ENCODE measurements at places on chromosomes 12 and 14.

GRCh38 chr14:29895591-29896083 is 32.0 kb downstream of the PRKD1 start:
- DNase-seq, result no peak

DNA sequence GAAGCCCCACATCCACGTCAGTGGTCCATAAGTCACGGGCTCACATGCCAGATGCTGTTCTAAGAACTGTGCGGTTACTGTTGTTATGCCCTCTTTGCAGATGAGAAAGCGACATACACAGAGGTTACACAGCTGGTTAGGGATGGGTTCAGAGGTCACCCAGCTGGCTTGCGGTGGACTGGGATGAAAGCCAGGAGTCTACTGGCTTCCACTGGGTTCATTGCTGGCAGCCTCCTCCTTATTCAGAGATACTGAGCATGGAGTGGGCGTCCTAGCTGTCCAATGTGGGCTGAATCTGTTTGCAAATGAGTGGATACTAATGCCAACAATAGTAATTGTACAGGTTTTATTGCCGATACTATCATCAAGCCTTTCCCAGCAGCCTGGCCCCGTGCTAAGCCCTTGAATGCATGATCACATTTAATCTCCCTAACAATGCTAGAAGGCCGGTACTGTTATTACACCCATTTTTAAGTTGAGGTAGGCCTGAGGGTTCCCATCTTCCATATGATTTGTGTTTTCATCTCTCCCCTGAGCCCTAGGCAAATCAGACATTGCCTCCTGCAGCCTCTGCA is 129.1 kb downstream of the PLXNC1 start:
- DNase-seq, result no peak

GRCh38 chr14:64845878-64846277 is 33.8 kb downstream of the SPTB start:
- peak; percentile 32 for DNase-seq

DNA sequence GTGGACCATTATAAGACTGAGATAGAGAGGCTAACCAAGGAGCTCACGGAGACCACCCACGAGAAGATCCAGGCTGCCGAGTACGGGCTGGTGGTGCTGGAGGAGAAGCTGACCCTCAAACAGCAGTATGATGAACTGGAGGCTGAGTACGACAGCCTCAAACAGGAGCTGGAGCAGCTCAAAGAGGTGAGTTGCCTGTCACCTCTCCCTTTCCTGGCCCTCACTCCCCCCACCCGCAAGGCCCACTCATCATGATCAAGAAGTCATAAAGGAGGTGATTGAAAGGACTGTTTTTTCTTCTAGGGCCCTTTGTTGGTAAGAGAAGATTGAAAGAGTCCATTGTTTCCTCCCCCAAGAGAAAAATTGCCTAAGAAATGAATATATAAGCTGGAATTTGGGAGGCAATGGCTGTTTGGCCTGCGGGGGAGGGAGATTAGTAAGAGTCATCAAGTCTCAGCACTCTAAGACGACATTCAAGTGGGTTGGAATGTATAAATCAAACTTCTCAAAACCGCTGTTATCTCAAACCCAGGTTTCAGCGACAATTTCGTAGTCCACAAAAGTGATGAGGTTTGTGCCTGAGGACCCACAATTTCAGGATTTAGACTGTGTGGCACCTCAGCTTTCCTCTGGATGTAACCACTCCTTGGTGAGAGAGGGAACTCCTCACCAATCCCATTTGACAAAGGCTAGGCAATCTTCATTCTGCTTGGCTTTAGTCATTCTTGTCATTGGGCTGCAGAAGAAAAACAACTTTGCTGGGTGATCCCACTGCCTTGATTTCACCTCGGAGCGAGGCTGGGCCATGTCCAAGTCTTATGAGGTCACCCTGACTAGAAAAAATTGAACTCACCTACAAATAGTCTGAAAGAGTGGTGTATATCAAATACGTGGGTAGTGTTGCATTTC is 966 bp downstream of the BICD1 start:
- DNase-seq, result peak; percentile 82

DNA sequence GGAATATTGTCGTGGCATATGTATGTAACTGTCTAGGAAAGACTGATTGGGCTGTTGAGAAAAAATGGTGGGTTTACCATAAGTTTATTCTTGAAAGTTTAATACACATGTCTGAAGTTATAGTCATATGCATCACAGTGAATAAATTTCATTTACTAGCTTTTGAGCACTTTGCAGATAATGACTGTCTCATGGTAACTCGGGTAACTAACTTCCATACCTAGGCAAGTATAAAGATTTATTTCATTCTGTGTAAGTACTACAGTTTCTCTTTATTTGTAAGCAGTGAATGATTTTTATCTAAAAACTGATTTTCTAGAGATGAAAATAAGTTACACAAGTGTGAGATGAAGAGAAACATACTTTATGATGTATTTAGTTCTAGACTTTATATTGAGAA is 3.0 kb downstream of the USP15 start:
- no peak for DNase-seq

DNA sequence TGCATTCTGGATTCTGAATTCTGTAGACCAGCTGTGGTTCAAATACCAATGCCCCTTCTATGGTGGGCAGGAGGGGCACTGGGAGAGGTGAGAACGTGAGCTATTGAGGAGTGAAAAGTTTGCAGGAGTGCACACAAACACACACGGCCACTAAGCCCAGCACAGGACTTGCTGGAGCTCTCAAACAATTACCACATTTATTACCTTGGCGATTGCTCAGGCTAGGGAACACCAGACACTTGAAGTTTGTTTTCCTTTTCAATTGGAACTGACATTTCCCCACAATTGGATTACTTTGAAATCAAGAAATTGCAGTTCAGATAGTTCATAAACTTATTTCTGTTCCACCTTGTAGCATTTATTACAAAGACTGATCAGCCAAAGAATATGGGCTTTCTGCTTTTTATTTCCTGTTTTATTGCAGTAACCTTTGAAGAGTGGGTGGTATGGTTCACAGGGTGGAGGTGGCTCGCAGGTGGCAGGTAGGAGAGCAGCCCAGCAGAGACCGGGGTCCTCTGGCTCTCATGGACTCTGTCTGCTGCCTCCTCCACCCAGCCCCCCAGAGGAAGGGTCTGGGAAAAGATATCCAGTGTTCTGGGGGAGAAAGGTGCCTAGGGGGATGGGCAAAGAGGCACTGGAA is 429.8 kb upstream of the CCDC196 start:
- DNase-seq, result no peak

GRCh38 chr14:21475767-21476522 is 814 bp downstream of the RAB2B start:
- no peak for DNase-seq

- no peak for DNase-seq
Measured at GRCh38 chr14:96693252-96693820, 103.8 kb upstream of the VRK1 start.

- DNase-seq, result peak; percentile 86
Measured at GRCh38 chr12:46342562-46343033, 30.0 kb downstream of the SLC38A2 start.

- DNase-seq, result no peak
Measured at GRCh38 chr12:117485984-117486839, 124.8 kb upstream of the NOS1 start.

DNA sequence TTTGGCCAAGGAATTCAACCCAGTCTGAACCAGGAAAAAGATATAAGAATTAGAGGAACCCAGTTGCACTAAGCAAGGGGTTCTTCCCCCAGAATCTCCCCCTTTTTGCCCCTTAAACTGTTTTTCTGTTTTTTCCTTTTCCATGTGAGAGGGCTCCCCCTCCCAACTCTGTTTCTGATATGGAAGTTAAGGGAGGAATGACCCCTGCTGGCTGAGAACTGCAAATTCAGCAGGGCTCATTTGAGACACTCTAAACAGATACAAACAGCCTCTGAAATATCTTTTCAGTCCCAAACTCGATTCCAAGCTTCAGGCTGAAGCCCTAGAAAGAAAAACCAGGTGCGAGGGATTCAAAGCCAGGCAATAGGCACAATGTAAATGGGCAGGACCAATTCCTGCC is 132.7 kb downstream of the SLC41A2 start:
- no peak for DNase-seq

DNA sequence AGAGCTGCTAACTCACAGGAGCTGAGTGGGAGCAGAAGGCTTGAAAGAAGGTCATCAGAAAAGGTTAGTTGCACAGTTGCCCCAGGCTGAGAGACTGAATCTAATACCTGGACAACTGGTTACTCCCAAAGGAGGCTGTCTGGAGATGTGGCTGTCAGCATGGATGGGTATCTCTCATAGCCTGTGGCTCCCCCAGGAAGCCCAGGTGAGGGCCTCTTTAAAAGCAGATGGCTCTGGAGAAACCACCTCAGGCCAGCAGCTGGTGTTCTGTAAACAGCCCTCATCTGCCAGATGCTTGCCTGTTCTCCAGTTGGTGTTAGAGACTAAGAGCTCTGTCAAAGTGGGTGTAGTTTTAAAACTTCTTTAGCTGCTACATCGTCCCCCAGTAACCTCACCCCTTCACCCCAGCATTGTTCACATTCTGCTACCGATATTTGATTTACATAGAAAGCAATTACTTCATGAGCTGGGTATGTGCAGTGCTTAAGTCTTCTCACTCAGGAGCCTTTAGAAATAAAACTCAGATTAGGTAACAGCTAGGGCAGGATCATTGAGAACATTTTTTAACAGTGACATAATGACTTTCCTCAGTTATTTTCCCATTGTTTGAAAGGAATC is 25.8 kb downstream of the DACT1 start:
- DNase-seq, result peak; percentile 91

DNA sequence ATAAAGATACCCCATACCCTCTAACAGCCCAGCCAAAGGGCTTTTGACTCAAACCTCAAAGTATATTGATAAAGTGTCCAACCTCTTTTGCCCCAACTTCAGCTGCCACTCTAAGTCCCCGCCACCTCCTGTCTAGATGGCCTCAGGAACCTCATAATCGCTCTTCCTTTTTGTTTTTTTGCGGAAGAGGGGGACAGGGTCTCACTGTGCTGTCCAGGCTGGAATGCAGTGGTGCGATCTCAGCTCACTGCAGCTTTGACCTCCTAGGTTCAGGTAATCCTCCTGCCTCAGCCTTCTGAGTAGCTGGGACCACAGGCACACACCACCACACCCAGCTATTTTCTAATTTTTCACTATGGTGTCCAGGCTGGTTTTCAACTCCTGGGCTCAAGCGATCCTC is 60.3 kb downstream of the STX2 start:
- DNase-seq, result no peak

GRCh38 chr12:7991535-7991934 is 41.0 kb upstream of the FOXJ2 start:
- DNase-seq, result no peak

DNA sequence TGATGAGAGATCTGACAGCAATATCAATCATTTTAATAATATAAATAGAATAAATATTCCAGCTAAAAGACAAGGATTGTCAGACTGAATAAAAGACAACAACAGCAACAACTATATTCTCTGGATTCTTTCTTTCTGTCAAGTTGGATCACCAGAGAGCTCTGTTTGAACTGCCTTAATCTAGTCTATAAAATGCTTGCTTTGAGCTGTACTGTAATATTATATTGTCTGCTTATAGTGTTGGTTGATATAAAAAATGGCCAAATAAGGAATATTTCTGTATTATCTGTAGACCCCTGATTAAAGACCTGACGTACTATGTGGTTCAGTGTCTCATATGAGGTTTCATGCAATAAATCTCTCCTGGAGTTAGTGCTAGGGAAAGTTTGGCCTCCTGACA is 46.3 kb upstream of the CSRP2 start:
- no peak for DNase-seq

DNA sequence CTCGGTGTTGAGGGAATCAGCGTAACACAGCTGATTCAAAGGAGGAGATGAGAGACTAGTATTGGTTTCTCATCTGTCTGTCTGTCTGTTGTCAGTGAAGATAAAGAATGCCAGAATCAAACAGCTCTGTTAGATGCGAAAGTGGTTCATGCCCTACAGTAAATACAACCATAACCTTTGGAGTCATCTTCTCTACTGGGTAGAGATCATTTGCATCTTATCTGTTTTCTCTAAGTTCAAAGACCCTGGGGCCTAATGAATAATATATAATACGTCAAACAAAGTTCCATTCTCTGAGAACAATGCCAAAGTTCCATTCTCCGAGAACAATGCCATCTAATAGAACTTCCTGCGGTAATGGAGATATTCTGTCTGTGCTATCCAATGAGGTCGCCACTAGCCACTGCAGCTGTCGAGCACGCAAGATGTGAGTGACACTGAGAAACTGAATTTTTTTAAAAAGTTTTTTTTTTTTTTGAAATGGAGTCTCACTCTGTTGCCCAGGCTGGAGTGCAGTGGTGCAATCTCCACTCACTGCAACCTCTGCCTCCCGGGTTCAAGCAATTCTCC is 6.6 kb downstream of the IL31 start:
- DNase-seq, result no peak

DNA sequence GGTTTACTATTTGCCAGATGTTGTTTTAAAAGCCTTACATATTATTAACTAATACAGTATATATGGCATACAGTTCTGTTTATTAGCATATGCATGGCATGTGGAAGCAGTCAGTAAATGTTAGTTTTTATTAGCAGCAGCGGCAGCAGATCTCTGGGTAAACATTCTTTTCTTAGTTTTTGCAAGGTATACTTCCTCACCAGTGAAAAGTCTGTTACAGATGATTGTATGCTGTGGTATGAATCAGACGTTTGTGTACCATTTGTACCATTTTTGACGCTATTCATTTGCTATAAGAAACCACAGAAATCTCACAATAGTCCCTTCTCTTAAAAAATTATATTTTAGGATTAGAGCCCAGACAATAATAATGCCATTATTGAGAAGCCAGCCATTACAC is 17.8 kb downstream of the STK38L start:
- DNase-seq, result no peak

- DNase-seq, result peak; percentile 44
Measured at GRCh38 chr12:124422570-124423523, 128.0 kb downstream of the RFLNA start.

- no peak for DNase-seq
Measured at GRCh38 chr12:121857322-121858246, 1.1 kb downstream of the HPD start.

- no peak for DNase-seq
Measured at GRCh38 chr12:2360630-2361170, 307.9 kb downstream of the CACNA1C start.

GRCh38 chr14:100076133-100076532 is 10.9 kb downstream of the EVL start:
- no peak for DNase-seq

DNA sequence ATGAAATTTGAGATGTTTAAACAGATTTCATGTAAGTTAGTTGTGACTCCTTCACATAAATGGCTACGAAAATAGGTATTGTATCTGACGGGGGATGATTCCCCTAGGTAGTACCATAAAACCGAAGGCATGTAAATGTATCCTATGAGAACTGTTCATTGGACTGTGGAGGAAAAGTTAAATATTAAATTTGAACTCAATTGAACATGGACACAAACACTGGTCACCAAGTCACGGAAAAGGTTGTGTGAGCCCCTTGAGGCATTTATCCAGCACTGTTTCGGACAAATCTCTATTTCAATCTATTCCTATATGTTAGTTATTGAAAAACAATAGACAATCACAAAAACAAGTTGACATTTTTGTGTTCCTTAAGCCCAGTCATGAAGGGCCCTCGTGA is 1014.3 kb upstream of the NOVA1 start:
- DNase-seq, result no peak

GRCh38 chr14:69316449-69317101 is 56.6 kb downstream of the GALNT16 start:
- DNase-seq, result no peak

- peak; percentile 45 for DNase-seq
Measured at GRCh38 chr12:3683670-3684069, 69.2 kb downstream of the CRACR2A start.

GRCh38 chr12:51512438-51512837 is 78.6 kb upstream of the SCN8A start:
- DNase-seq, result no peak
